ENCODE measurements at places on chromosomes 1 and 21.

DNA sequence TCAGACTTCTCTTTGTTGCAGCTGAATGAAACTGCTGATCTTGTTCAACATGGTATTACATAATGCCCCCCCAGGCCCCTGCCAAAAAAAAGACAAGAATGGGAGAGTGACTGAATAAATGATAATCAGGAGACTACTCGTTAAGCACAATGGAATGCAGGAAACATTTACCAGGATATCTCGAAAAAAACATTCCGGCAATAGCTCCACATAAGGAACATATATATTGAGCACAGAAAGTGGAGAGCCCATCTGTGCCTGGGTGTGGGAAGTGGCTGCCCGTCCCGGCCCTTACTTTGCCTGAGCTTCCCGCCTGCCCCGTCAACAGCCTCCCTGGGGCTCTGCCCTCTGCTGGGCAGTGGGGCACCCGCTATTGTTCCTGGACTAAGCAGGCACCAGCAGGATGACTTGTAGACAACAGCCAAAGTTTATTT, 13.3 kb downstream of the TRIM11 start:
- no peak for DNase-seq

- no peak for DNase-seq
These were observed 40.7 kb downstream of the AGO3 start for GRCh38 chr1:35971601-35972000.

GRCh38 chr1:115648717-115649691, 7.2 kb downstream of the VANGL1 start:
- DNase-seq = no peak

- no peak for DNase-seq
These were observed 948 bp downstream of the SEMA4A start for GRCh38 chr1:156154317-156154749.

GRCh38 chr1:118556936-118557335, 371.9 kb upstream of the SPAG17 start:
- DNase-seq = no peak

DNA sequence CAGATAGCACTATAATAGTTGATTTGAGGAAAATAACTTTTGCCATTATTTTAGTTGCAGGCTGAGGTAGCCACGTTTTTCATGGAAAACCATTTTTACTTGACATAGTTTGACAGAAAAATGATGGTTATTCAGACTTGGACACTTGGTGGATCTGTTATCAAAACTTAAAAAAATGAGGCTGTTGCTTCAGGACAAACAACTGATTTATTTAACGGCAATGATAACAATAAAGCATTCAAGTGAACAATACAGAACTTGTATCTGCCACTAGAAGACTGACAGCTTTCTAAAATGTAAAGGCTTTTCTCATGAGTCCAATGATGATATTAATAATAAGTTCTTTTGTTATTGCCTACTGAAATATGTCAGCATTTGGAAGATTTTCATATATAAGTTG, 322.9 kb downstream of the BRINP3 start:
- DNase-seq = no peak

GRCh38 chr1:237677979-237678378, 212.7 kb downstream of the ZP4 start:
- no peak for DNase-seq

DNA sequence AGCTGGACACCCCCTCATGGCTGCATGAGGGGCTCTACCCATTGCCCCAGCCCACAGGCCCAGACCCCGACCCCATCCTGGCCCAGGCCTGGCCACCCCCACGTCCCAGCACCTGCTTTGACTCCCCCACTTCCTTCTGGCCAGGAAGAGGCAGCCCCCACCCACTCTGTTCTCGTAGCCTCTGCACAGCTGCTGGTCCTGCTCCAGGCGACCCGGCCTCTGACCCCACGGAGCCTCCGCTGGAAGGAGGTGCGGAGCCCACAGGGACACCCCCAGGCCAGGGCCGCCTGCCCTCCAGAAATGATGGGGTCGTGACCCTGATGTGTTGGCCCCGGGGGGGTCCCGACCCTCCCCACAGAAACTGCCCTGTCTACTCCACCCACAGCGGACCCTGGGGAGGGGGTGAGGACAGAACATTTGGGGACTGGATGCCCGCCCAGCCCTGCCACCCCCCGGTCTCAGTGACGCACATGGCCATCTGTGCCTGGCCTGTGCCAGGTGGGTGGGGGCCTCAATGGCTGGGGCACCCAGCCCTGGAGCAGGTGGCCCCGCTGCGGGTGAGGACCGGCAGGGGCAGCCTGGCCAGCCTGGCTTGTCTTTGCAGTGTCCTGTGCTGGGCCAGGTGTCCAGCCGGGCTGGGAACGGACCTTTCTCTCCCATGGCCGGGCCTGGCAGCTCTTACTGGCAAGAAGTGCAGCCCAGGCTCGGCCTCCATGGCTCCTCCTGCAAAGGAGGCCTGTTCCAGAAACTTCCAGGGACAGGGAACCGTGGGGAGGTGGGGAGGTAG, 78.6 kb downstream of the MORN1 start:
- DNase-seq = no peak

DNA sequence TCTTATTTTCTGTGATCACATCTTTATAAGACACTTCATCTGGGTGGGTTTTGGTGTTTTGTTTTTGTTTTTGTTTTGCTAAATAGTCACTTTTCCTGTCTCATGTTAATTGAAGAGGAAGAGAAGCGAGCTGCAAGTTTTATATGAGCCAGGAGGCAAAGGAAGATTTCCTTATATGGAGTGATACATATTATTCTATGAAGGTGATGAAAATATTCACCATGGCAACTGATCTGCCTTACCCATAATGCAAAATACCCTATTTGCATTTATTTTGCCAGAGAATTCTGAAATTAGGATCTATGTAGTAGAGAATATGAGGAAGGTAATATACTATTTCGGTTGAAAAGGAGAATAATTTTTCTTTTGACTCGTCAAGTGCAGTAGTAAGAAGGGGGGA, 13.9 kb downstream of the CXADR start:
- no peak for DNase-seq

GRCh38 chr21:26534517-26534916, 38.6 kb downstream of the CYYR1 start:
- DNase-seq = no peak

DNA sequence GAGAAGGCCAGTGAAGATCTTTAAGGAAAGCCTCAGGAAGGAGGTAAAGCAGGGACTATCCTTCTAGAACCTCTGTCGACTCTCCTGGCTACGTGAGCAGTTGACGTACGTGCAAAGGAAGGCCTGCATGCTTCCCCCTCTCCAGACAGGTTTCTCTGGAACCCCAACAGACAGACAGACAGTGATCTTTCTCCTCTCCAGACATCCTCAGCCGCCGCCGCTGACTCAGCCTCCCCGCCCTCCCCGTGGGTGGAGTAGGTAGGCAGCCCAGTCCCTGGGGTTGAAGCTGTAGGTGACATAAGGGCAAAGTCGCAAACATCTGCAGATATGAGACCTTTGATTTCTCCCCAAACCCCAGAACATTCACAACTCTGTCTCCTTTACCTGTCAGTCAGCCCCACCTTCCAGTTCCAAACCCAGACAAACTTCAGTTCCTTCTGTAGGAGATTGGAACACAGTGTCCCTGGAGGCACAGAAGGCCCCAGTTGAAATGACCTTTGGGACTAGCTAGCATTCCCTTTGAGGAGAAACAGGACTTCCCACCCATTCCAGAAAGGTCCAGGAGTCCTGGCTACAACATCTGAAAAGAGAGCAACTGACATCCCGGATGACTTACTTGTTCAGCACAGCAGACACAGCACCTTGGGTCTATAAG, 146.0 kb upstream of the JUN start:
- no peak for DNase-seq

DNA sequence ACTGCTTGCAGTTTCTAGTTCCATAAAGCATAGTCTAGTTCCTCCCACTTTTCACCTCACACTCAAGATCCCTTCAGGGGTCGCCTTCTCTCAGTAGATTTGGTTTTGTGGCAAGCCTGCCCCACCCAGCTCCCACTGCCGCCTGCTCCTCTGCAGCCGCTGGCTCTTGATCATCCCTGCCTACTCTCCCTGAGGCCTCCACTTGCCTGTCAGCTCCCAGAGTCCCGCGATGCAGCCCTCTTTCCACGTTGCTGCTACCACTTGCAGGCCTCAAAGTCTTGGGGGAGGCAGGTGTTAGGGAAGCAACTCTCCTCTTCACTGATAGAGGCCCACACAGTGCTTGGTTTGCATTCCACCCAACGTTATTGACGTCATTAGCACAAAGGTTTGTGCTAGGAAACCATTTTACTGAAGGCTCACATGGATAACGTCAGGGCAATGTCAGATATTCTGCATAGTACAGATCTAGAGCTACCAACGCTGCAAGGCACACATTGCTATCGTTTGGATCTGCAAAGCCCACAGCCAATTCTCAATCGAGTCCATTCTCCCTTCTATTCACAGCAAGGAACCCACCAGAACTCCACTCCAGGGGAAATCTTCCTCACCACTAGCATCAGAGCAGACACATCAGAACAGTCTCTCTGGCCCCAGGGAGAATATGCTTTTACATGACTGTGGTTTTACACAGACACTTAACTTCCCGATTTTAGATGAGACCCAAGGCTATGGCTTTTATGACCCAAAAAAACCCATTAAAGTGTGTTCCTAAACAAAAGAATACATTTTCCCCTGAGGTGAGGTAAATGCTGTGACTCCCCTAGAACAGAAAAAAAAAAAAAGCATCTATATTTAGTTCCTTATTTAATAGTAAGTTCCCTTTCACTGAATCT, 519.5 kb upstream of the CAMK1G start:
- no peak for DNase-seq

DNA sequence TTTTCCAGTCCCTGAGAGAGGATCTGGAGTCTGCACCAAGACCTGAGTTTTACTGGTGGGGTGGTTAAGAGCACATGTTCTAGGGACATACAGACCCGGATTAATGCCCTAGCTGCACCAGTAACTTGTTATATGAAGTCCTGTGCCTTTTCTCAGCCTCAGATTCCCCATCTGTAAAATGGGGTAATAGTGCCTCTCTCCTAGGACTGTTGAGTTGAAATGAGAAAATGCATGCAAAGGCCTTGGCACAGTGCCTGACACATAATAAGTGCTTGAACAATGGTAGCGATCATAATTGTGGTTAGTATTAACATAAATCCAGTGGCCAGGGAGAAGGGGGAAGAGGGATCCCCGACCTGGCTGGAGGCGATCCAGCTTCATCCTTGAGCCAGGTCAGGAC, 12.3 kb downstream of the AHDC1 start:
- no peak for DNase-seq

DNA sequence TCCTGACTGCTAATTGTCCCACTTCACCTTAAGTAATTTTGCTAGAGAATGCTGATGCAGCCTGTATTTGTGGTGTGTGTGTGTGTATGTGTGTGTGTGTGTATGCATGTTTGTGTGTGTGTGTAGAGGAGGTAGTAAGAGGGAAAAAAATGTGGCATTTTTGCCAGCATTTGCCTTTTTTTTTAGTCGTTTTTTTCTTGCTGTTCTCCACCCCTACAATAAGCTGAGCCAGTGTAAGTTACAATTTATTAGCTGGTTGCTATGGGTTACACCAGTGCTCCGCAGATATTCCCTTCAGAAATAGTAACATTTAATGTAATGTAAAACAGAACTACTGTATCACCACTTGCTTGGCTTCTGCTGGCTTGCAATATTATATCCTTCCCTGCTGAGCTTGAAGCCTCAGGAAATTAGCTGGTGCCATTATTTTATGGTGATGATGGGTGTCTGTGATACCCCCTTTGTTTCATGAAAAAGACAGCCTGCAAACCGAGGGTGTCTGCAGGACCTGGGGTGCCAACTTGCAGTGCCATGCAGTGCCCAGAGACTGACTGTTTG, 23.4 kb upstream of the IGSF3 start:
- no peak for DNase-seq

GRCh38 chr1:235006132-235006721, 122.4 kb downstream of the TOMM20 start:
- no peak for DNase-seq

- DNase-seq = no peak
These were observed 694.4 kb downstream of the MATN1 start for GRCh38 chr1:30028939-30029338.

GRCh38 chr1:162942916-162943559, 82.1 kb upstream of the CCDC190 start:
- DNase-seq = no peak

DNA sequence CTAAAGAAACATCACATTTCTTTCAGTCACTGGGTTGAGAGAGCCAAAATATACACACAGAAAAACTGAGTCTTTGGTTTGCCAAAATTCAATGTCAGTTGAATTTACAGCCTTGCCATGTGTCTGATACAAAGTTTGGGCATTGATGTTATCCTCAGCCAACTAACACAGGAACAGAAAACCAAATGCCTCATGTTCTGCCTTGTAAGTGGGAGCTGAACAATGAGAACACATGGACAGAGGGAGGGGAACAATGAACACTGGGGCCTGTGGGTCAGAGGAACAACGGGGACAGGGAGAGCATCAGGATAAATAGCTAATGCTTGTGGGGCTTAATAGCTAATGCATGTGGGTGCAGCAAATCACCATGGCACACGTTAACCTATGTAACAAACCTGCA, 39.6 kb upstream of the C21orf91 start:
- no peak for DNase-seq

DNA sequence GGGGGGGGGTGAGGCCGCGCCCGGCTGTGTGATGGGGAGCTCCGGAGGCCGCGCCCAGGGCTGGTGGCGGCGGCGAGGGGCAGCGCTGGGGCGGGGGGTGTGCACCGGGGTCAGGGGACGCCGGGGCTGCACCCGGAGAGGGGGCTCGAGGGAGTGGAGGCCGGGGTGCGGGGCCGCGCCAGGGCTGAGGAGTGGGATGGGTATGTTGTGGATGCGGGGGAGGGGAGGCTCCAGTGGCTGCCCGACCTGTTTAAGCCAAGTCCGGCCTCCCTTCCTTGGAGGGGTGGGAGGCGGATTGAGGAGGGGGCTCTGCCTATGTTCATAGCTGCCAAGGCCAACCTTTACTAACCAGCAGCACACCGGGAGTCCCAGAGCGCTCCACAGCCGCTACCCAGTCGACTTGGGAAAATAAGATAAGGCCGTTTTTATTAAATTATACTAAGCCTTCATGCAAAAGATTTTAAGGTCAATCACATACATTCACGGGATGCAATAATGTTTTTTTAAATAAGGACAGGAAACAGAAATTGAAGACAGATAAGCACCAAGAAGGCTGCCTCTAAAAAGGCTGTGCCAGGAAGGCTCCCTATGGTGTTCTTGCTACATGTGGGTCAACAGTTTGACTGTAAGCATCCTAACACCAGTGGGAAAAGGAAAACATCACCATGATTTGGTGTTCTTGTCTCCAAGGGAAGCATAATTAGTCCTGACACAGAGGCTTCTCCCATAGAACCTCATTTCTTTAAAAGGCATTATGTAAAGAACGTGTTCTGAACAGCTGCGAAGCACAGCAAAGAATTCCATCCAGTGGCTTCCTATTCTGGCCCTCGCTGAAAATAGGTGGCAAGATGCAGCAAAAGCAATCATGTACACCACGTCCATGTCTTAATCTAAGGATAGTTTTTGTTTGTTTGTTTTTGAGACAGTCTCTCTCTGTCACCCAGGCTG, 626 bp upstream of the HLCS start:
- DNase-seq = no peak

GRCh38 chr1:69982992-69983391, 222.4 kb downstream of the LRRC40 start:
- no peak for DNase-seq

DNA sequence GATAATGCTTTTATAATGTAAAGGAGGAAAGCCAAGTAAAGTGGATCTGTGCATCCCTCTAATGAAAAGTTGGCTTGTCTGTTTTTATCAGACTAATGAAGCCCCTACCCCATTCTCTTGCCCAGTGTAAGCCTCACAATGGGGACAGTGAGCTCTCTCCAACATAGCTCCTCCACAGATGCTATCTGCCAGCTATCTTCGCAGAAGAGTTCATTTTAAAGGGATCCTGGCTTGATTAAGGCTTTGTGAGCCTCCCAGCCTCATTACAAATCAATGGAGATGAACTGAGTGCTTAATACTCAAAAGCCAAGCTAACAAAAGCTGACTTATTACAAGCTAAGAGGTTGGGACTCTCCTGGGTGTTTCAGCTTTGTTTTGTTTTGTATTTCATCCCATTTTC, 514.7 kb downstream of the NUF2 start:
- DNase-seq = no peak
